ENCODE measurements at places on chromosomes 1 and 21. TPM values are rescaled to one million over a fixed set of nuclear protein-coding genes. Genes with fewer than 3 reads are reported as not detected.

The PAX7 gene
- not detected for polyA plus RNA-seq

The KCNJ9 gene
- polyA plus RNA-seq, result not detected

The UQCRHL gene
- polyA plus RNA-seq, result 0.60 TPM

The CELA3A gene
- polyA plus RNA-seq, result not detected

The CHIA gene
- not detected for polyA plus RNA-seq

The LCE3D gene
- 0.33 TPM for polyA plus RNA-seq

The SELP gene
- not detected for polyA plus RNA-seq

The PTGER3 gene
- 0.31 TPM for polyA plus RNA-seq

The UTS2 gene
- polyA plus RNA-seq, result not detected

The C1orf216 gene
- 20.0 TPM for polyA plus RNA-seq

The LRRC71 gene
- not detected for polyA plus RNA-seq

The PTPRC gene
- 0.66 TPM for polyA plus RNA-seq

The ADSS2 gene
- 38.8 TPM for polyA plus RNA-seq

The LCE1B gene
- not detected for polyA plus RNA-seq

The OR2T33 gene
- polyA plus RNA-seq, result not detected

The DUSP10 gene
- 16.4 TPM for polyA plus RNA-seq

The RPL22 gene
- polyA plus RNA-seq, result 124 TPM

The NTNG1 gene
- polyA plus RNA-seq, result 17.4 TPM

The IQCC gene
- 2.2 TPM for polyA plus RNA-seq

The UMODL1 gene
- not detected for polyA plus RNA-seq

The ADAMTSL4 gene
- polyA plus RNA-seq, result 45.4 TPM

The ACBD6 gene
- polyA plus RNA-seq, result 41.0 TPM

The DFFB gene
- 2.4 TPM for polyA plus RNA-seq

The SLAMF6 gene
- polyA plus RNA-seq, result not detected

The FAM78B gene
- not detected for polyA plus RNA-seq

The FCGR3A gene
- not detected for polyA plus RNA-seq

The RIPPLY3 gene
- not detected for polyA plus RNA-seq

The PCBP3 gene
- polyA plus RNA-seq, result 1.3 TPM

The CFHR3 gene
- not detected for polyA plus RNA-seq

The LMX1A gene
- not detected for polyA plus RNA-seq

The ARHGEF11 gene
- 11.0 TPM for polyA plus RNA-seq

The MFAP2 gene
- 469 TPM for polyA plus RNA-seq

The NR1I3 gene
- polyA plus RNA-seq, result 0.70 TPM

The TEDDM1 gene
- polyA plus RNA-seq, result not detected

The RGS5 gene
- polyA plus RNA-seq, result 0.89 TPM

The PTAFR gene
- polyA plus RNA-seq, result not detected
